Naive B cell (primary cell): ENCODE measurements at places on chromosomes 5 and 9.

- no peak for DNase-seq
Observed at GRCh38 chr5:9468060-9468388, 77.9 kb downstream of the SEMA5A start.

DNA sequence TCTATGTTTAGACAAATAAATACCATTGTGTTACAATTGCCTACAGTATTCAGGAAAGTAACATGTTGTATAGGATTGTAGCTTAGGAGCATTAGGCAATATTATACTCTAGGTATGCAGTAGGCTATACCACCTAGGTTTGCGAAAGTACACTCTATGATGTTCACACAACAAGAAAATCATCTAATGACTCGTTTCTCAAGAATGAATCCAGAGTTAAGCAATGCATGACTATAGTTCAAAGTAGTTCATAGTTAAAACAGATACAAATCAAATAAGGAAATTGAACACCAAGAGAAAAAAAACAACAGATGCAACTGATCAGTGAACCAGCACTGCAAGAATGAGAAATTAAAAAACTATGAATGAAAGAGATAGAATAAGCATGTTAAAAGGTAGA lies 27.6 kb upstream of the ABLIM3 start:
- no peak for DNase-seq

GRCh38 chr5:15799014-15799413 lies 299.0 kb downstream of the FBXL7 start:
- DNase-seq: no peak

DNA sequence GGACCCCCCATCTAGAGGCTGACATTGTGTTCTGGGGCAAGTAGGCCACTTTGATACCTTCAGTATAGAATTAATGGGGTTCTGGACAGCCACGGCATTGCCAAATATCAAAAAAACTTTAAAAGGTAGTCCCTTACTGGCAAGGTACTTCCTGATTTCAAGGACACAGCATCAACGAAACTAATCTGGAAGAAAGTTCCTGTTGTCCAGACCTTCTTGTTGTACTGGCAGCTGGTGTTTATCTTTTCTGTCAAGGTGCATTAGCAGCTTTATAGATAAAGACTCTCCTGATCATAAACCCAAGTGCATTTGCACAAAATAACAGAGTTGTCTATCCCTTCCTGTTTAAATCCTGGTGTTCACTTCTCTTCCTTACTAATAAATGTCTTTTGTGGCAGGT lies 23.7 kb upstream of the GOLGA1 start:
- DNase-seq: no peak

- DNase-seq: no peak
Observed at GRCh38 chr9:17082343-17083064, 52.3 kb upstream of the CNTLN start.

DNA sequence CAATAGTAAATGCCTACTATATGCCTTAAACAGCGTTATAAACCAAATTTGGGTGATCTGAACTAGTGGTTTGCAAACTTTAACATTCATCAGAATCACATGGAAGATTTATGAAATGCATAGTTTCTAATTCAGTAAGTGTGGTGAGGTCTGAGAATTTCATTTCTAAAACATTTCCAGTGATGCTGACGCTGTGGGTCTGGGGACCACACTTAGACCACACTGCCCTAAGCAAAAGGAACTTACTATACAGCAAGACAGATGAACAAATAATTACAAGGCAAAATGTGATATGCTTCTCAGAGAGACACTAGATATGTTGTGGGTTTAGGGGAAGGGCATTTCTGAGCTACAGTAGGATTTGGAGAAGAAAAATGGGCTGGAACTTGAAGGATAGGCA lies 72.6 kb downstream of the OXCT1 start:
- no peak for DNase-seq
